NCI-H1417 (cell line): ENCODE measurements at places on chromosomes 3 and 15.

GRCh38 chr15:78956937-78957336, 12.1 kb upstream of the CTSH start:
- no peak for DNase-seq

DNA sequence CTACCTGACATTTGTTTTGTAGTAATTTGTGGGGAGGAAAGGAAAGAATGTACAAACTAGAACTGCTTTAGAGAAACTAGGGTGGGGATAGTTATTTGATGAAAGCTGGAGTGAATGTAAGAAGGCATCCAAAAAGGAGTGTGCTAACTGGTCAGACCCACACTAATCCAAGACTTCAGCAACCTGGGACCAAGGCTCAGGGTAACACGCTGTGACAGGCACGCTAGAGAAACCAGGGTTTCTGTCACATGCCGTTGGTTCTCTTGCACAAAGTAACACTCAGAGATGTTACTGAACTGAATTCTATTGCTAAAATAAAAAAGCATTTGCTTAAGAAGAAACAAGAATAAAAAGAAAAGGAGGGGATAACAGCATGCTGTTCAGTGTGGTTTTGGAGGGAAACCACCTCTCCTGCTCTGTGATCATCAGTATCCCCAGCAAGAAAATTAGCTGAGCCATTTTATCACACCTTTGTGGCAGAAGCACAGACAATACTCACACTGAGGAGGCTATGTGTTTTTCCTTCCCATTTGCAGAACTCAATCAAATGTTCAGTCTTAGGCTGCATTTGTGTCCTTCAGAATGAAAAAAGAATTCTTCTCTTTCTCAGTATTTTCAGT, 2.8 kb upstream of the CCDC80 start:
- peak; percentile 35 for DNase-seq

DNA sequence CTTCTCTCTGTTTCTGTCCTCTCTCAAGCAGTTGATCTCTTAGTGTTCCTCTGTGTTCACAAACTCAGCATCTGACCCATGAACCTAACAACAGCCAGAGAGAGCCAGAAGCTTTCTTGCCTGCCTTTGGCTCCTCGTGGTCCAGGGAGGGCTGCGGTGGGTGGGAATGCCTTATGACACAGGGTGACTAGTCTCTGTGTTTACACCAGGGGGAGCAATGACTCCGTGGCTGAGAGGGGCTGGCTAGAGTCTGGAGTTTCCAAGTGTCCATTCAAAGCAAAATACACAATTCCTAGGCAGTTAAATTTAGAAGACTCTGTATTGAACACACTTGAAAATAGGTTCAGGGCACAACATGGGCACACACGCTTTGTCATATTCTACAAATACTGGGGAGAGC, 370.0 kb upstream of the FRG2C start:
- DNase-seq: peak; percentile 22

- no peak for DNase-seq
These were observed 8.9 kb downstream of the CA12 start for GRCh38 chr15:63372753-63373152.

DNA sequence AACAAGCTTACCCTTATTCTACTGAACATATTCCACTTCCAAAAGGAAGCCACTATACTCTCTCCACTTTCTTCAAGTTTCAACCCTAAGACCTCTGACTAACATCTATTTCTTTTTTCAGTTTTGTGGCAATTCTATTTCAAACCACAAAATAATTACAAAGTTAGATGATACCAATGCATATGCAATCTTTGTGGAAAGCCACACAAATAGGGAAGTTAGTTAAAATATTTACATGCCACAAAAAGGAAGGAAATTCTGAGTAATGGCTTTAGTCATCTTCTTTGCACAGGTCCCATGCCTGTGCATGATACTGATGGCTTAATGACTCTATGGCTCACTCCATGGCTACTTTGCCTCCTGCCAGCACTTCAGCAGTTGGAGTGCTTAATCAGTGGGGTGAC, 57.0 kb upstream of the MCTP2 start:
- DNase-seq: no peak

DNA sequence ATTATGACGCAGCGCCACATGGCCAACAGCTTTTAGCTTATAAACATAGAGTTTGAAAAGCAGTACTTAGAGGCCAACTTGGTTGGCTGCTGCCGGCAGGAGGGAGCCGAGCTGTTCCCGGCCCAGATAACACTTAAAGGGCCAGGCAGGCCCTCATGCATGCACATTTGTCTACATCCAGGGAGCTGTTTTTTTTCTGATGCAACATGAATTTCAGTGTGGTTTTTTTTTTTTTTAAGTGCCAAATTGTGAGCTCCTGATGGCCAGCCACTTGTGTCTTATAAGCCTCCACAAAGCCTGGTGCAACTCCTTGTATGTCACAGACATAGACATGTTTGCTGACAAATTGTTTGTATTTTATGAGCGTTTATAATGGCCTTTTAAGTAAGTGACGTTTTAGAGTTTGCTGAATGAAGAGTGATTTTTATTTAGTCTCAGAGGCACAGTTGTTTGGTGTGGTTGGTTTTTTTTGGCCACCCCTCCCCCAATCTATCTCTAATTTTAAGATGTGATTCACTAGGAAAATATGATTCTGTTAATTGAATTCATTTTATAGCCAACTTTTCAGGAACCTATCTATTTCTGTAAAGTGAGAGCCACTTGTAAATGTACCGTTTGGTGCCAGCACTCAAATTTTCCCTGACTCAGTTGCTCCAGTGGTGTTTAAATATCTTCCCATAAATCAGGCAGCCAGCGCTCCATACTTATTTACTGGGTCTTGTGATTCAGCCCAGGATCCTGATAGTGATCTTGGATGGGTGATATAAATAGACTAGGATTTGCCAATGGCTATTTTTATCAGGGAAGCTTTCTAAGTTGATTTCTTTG, 134.3 kb downstream of the VGLL4 start:
- peak; percentile 57 for DNase-seq

DNA sequence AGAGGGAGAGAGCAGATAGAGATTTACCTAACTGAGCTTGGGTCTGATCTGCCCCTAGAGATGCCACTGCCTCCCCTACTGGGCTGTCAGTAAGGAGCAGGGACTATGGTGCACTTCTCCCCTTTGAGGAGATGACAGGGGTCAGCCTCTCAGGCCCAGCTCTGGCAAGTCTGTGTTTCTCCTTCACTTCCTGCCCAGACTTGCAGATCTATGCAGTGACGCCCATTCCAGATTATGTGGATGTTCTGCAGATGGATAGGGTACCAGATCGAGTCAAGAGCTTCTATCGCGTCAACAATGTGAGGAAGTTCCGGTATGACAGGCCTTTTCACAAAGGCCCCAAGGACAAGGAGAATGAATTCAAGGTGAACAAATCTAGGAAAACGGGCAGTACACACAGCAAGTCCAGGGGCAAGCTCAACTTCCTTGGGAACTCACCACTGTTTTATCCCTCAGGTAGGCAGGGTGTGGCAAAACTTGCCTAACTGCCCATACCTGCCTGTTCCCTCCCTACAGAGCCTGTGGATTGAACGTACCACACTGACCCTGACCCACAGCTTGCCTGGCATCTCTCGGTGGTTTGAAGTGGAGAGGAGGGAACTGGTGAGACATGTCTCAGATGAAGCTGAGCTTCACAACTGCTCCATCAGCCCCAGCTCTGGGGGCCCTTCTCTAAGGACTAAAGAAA, 29.1 kb upstream of the MANF start:
- no peak for DNase-seq

- no peak for DNase-seq
These were observed 28.7 kb downstream of the ZNF385D start for GRCh38 chr3:21722301-21722700.

GRCh38 chr3:152623286-152623911, 211.5 kb upstream of the P2RY1 start:
- DNase-seq: no peak

DNA sequence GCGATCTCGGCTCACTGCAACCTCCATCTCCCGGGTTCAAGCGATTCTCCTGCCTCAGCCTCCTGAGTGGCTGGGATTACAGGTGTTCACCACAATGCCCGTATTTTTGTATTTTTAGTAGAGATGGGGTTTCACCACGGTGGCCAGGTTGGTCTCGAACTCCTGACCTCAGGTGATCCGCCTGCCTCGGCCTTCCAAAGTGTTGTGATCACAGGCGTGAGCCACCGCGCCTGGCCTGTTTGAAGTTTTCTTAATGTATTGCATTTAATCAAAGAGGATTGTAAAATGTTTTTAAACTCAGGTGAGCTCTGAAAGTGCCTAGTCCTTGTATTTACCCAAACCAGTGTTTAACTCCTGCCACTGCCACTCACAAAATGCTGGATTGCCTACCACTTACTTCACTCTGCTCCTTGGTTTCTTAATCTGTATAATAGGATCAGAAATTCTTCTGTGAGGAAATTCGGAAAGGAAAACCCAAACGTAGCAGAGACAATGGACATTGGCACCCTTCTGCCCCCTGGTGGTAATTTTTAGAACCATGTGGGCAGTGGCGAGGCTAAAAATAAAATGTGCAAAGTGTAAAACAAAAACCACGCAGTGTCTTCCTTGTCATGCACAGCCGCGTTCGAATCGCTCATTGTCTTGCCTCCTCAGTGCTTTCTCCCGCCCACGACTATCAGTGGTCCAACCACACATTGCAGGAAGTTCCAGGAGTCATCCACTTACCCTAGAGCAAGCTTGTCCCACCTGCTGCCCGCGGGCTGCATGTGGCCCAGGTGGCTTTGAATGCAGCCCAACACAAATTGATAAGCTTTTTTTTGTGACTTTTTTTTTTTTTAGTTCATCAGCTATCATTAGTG, 27.3 kb downstream of the CEP19 start:
- peak; percentile 67 for DNase-seq

DNA sequence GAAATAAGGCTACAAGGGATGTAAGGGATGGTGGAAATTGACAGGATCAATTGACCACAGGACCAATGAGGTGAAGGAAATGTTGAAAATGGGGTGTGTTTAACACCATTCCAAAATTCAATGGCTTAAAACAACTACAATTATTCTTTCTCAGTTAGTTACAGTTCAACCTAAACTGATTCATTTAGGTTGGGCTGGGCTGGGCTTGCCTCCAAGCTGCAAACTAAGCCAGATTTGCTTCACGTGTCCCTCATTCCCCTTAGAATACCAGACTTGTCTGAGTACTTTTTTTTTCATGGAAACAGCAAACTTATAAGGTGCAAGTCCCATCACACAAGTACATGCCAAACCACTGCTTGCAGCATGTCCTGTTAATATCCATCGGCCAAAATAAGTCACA, 280.1 kb downstream of the NEK10 start:
- no peak for DNase-seq

DNA sequence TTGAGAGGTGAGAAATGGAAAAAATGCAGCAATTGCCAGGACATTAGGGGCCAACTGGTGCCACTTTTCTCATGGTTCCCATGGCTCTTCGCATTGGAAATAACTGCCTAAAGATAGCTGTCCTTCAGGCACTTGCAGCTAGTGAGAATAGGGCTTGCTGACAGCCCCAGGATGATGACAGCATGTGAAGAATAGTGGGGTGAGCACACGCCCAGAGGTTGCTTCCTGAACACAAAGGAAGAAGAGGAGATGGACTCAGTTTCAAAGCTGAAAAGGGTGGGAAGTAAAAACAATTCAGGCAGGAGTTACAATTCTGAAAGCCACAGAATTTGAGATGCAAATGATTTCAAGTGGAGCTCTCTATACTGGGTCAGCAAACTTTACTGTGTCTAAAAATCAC, 45.6 kb downstream of the TNFAIP8L3 start:
- DNase-seq: no peak

- no peak for DNase-seq
These were observed 528.2 kb downstream of the ZIC1 start for GRCh38 chr3:147937341-147937740.

- no peak for DNase-seq
These were observed 97.3 kb downstream of the SLCO3A1 start for GRCh38 chr15:91950631-91951329.

DNA sequence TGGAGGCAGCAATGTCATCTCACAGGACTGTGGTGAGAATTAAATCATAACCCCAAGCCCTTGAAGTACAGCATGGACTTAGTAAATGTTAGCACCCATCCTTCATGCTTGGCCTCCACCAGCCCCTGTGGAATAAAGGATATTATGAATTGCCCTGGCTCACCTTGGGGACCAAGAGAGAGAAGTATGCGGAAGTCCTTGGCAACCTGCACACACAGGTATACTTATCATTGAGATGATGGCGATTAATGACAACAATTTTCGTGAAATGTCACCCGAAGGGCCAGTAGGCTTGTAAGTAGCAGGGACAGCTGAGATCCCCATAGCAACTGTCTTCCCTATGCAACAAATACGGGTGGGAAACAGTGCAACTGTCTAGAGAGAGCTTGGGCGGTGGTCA, 102.0 kb downstream of the FAM43A start:
- no peak for DNase-seq
